ENCODE measurements at places on chromosomes 16 and 17.

GRCh38 chr16:27685807-27686206 lies 135.9 kb downstream of the KATNIP start:
- no peak for DNase-seq

GRCh38 chr16:2181952-2182351 lies 14.5 kb downstream of the CASKIN1 start:
- no peak for DNase-seq

GRCh38 chr16:23907903-23908302 lies 72.1 kb downstream of the PRKCB start:
- DNase-seq, result no peak

DNA sequence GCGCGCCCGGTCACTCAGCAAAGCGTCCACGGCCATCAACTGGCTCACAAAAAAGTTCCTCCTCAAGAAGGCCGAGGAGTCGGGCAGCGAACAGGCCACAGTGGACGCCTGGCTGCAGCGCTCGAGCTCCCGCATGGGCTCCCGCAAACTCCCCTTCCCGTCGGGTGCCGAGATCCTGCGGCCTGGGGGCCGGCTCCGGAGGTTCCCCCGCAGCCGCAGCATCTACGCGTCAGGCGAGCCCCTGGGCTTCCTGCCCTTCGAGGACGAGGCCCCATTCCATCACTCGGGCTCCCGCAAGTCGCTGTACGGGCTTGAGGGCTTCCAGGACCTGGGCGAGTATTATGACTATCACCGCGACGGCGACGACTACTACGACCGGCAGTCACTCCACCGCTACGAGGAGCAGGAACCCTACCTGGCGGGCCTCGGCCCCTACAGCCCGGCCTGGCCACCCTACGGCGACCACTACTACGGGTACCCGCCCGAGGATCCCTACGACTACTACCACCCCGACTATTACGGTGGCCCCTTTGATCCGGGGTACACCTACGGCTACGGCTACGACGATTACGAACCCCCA lies 10.7 kb downstream of the MYO15A start:
- no peak for DNase-seq

DNA sequence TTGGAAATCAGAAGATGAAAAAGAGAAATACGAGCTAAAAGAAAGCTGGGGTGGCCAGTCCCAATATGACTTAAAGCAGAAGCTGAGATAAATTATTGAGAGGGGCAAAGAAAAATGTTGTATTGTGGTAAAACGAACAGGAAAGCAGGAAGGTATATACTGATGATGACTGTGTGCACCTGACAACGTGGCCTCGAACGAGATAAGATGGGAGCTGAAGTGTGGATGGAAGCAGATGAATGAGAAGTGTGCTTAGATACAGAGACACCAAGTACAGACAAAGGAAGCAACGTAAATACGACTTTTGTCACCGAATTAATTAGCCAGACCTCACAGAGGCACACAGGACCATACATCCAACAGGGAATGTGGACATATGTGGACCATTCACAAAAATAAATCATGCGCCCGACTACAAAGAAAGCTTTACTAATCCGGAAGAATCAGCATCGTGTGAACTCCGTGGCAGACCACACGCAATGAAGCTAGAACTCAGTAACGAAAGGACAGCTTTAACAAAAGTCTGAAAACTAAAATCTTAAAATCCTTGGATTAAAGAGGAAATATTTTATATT lies 218.7 kb downstream of the RPTOR start:
- DNase-seq, result no peak

- peak; percentile 62 for DNase-seq
Observed at GRCh38 chr17:35486920-35487732, 38.6 kb upstream of the SLFN13 start.

- DNase-seq, result peak; percentile 12
Observed at GRCh38 chr16:72481419-72481818, 309.5 kb upstream of the PMFBP1 start.

- no peak for DNase-seq
Observed at GRCh38 chr16:31217136-31217530, 198 bp upstream of the PYDC1 start.

DNA sequence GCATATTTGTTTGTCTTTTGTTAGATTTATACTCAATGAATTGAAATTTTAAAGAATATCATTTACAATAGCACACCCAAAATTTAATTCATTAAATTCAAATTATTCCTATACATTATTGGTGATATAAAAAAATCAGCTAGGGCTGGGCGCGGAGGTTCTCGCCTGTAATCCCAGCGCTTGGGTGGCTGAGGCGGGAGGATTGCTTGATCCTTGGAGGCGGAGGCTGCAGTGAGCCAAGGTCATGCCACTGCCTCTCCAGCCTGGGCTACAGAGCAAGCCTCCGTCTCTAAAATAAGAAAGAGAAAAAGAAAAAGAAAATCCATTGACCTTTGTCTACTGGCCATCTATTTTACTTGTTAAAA lies 4.5 kb upstream of the PRDM7 start:
- no peak for DNase-seq

GRCh38 chr16:12688951-12689850 lies 114.5 kb downstream of the CPPED1 start:
- DNase-seq, result no peak

- DNase-seq, result peak; percentile 34
Observed at GRCh38 chr17:68981288-68981687, 26.1 kb upstream of the ABCA8 start.

DNA sequence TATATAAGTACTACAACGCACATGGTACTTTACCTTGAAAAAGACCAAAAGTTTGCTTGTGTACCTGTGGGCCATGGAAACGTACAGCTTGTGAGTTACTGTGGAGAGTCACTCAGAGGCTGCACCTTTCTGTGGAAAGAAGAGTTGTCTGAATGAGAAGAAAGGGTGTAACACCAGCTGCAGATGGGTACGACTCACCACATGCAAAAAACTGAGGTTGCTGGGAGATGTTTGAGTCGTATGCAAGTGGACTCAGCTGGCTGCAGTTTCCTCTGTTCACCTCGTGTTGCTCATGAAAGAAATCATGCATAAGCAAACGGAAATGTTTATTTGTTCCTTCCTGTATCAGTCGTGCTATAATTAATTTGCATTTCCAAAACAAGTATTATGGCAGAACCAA lies 22.4 kb upstream of the DYNLRB2 start:
- no peak for DNase-seq

- no peak for DNase-seq
Observed at GRCh38 chr17:77706938-77707337, 251.6 kb upstream of the TNRC6C start.

GRCh38 chr17:5888811-5889210 lies 181.4 kb upstream of the WSCD1 start:
- DNase-seq, result no peak

- peak; percentile 53 for DNase-seq
Observed at GRCh38 chr17:520447-521182, 168.0 kb upstream of the RPH3AL start.

DNA sequence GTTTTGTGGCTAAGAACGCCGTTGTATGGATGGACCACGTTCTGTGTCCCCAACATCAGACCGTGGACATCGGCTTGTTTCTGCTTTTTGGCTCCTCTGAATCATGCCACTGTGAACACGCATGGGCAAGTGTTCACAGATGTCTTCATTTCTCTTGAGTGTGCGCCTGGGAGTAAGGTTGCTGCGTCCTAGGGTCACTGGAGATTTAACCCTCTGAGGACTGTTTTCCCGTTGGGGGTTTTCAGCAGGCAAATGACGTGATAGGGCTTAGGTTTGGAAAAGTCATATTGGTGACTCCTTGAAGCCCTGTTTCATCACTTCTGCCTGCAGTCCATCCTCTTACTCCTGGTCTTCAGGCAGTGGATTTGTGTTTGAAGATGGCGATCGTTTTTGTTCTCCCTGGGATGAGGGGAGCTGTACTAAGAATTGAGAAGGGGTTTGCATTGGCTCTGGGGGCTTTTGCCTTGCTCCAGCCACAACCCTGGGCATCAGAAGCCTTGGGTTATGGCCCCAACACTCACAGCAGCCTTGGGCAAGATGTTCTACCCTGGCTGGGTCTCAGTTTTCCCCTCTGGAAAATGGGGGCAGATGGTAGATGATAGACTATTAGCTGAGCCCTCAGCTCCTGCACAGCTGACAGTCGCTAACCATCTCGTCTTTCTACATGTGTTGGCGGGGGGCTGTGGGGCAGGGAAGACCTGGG lies 67.2 kb upstream of the CIBAR2 start:
- DNase-seq, result no peak
